ENCODE measurements at places on chromosomes 16 and 17.

DNA sequence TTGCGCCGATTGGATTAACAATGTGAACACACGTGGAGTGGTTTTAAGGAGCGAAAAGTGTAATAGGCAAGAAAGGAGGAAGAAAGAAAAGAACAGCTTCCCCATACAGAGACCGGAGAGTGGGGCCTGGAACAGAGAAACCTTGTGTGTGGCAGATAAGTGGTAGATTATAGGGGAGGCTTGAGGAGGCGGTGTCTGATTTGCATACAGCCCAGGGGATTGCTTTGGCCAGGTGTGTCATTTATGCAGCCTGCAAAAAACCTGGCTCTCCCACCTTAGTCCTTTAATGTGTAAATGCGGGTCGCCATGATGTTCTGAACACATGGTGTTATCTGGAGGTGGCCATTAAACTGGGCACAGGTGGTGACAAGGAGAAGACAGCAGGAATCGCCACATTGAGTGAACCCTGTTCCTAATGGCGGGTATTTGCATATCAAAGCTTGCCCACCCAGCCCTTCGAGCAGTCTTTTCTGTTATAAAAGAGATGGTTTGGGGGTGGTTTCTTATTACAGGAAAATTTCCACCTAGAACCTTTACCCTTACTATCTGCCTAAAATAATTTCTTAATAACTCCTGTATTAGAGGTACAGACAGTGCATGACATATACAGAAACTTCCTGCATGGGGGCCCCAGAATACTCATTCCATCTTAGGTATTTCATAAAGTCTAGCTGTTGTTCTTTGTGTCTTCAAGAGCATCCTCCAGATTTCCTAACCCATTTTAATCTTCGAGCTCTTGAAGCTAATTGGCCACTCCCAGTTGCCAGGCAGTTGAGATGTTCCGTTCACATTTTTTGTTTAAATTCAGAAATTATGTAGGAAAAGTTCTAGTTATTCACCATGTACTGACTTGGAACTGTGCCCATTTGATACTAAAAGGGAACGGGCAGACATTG is 292.5 kb downstream of the RBFOX1 start:
- DNase-seq = no peak

- DNase-seq = no peak
Measured at GRCh38 chr16:48611329-48612137, 1.6 kb upstream of the N4BP1 start.

- DNase-seq = no peak
Measured at GRCh38 chr16:88700636-88701482, 5.3 kb downstream of the RNF166 start.

DNA sequence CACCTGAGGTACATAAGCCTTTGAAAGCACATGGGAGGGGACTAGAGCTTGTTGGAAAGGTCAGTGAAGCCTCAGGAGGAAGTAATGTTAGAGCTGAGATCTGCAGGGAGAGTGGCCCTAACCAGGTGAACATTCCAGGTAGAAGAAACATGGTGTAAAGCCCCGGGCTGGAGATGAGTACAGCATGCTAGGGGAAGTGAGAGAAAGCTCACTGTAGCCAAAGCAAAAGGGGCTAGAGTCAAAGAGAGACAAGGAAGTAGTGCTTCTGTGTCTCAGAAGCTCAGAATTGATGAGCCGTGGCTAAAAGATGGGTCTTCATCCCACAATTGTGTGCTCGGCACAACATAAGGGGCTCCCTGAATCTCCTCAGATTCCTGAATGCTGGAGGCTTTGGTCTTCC is 481.8 kb downstream of the XYLT1 start:
- no peak for DNase-seq

DNA sequence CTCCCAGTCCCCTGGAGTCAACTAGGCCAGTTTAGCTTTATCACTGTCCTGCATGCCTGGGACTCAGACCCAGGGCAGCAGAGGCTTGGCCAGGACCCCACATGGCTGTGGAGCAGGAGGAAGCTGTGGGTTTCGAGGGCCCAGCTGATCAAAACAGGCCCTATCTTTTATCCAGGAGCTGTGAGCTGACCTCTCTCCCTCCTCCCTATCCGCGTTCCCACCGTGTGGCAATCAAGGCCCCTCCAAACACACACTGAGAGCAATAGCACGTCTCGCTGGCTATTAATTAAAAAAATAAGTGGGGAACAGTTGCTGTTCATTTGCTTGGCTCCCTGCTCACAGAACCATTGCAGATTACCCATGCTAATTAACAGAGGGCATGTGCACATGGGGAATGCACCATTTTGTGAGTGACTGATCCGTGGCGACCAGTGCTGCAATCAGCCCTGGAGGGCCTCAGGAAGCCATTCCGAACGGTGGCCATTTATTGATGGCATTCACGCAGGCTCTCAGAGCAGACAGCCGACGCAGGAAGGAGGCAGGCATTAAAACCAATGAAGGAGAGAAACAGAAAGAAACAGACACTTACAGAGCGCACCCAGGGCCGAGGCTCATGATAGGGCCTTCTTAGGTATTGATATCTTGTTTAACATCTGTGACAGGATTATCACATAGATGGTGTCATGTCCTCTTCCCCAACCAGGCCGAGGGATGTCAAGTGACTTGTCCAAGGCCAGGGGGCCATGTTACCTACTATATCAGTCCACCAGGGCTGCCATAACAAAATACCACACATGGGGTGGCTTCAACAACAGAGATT is 157.1 kb downstream of the KATNIP start:
- no peak for DNase-seq

DNA sequence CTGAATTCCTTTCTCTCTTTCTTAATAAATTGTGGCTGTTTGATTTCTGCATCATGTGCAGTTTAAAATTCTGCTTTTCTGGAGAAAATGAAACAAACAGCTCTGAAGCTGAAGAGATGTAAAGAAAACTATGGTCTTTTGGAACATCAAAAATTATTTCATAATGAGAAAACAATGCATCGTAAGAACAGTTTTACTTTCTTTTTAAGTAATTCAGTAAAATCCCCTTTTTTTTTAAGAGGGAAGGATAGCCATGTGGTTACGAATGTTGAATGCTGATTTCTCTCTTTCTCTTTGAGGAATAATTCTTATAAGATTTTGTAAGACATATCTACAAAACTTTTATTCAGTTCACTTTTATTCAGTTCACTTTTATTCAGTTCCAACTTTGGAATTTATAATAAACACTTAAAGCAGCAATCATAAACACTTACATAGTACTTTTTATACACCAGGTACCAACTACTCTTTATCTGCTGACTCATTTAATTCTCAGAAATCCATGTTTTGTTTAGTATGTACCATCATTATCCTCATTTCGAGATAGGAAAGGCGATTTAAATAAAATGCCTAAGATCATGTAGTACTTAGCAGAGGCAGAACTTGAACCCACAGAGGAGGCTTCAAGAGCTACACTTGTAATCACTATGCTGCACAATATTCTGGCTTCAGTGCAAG is 26.6 kb downstream of the CNTNAP4 start:
- no peak for DNase-seq

- DNase-seq = peak; percentile 85
Measured at GRCh38 chr17:76240461-76241203, at the start of gene RNF157. Gene RNF157 (minus strand): TSS chr17:76240493. CDS start chr17:76240240, 253 bp downstream.

- DNase-seq = peak; percentile 21
Measured at GRCh38 chr16:27401768-27402568, at the start of gene IL21R. Gene IL21R (plus strand): TSS chr16:27402174. CDS start chr16:27430072, 27,898 bp downstream.

DNA sequence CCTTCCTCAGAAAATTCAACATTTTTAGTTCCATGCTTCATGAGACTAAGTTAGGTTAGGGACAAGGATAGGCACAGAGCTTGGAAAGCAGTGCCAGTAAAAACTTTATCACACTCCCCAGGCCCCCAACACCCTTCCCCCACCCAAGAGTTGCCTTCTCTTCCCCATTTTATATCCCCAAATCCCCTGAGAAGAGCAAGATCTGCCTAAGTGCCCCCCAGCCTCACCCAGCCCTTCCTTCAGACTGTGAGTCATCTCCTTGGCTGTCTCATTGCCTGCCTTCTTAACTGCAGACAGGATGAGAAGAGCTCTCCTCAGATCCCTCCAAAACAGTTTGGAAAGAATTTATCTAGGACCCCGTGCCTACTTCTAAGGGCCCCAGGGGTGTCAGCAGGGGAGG is 55.8 kb downstream of the NEUROD2 start:
- DNase-seq = no peak

- no peak for DNase-seq
Measured at GRCh38 chr16:86199871-86200695, 301.1 kb downstream of the IRF8 start.

- no peak for DNase-seq
Measured at GRCh38 chr16:25108054-25108453, 3.5 kb upstream of the LCMT1 start.

GRCh38 chr17:77610518-77610893 is 348.0 kb upstream of the TNRC6C start:
- no peak for DNase-seq

- DNase-seq = no peak
Measured at GRCh38 chr17:5138616-5139457, 23.0 kb downstream of the USP6 start.

GRCh38 chr17:65975878-65976277 is 216.1 kb downstream of the CEP112 start:
- DNase-seq = no peak

- DNase-seq = no peak
Measured at GRCh38 chr16:73418691-73419090, 370.8 kb upstream of the ZFHX3 start.

DNA sequence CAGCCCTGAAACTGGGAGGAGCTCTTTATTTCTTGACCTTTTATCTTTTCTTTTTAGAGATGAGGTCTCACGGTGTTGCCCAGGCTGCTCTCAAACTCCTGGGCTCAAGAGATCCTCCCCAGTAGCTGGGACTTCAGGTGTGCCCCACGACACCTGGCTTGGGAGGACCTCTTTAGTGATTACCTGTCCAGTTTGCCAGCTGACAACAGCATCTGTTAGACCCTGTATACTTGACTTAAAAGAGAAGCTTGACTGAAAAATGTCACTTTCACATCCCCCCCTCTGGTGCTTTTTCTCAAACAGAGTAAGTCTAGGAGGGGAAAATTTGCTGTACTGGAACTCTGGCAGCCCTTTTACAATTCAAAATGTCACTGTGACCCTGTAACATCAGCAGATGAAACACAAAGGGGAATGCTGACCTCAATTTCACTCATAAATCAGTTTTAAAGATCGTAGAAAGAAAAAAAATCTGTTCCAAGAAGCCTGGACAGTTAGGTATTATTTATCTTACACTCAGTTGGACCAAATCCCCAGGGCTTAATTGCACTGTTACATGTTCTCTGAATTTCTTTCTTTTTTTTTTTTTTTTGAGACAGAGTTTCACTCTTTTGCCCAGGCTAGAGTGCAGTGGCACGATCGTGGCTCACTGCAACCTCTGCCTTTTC is 1.8 kb upstream of the ERN1 start:
- no peak for DNase-seq

- DNase-seq = no peak
Measured at GRCh38 chr17:80416940-80417293, 1.9 kb downstream of the ENDOV start.

GRCh38 chr17:82281502-82282238 is 8.2 kb upstream of the CSNK1D start:
- DNase-seq = no peak

DNA sequence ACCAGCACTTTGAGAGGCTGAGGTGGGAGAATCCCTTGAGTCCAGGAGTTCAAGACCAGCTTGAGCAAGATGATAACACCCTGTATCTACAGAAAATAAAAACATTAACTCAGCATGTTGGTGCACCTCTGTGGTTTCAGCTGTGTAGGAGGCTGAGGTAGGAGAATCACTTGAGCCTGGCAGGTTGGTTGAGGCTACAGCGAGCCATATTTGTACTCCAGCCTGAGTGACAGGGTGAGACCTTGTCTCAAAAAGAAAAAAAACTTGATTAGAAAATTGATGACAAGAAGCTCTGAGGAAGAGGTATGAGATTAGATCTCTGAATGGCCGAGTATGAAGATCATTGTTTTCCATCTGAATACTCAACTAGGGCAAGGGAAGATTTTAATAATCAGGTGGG is 31.0 kb downstream of the SCPEP1 start:
- no peak for DNase-seq

- DNase-seq = no peak
Measured at GRCh38 chr16:69928856-69929400, 22.2 kb upstream of the CLEC18A start.

GRCh38 chr17:48237456-48237855 is 129.9 kb downstream of the SNX11 start:
- no peak for DNase-seq

GRCh38 chr17:47700471-47701449 is 6.8 kb downstream of the TBKBP1 start:
- no peak for DNase-seq

- no peak for DNase-seq
Measured at GRCh38 chr17:60079401-60080243, 901 bp upstream of the HEATR6 start.

- no peak for DNase-seq
Measured at GRCh38 chr17:81092518-81093095, 57.7 kb downstream of the BAIAP2 start.

DNA sequence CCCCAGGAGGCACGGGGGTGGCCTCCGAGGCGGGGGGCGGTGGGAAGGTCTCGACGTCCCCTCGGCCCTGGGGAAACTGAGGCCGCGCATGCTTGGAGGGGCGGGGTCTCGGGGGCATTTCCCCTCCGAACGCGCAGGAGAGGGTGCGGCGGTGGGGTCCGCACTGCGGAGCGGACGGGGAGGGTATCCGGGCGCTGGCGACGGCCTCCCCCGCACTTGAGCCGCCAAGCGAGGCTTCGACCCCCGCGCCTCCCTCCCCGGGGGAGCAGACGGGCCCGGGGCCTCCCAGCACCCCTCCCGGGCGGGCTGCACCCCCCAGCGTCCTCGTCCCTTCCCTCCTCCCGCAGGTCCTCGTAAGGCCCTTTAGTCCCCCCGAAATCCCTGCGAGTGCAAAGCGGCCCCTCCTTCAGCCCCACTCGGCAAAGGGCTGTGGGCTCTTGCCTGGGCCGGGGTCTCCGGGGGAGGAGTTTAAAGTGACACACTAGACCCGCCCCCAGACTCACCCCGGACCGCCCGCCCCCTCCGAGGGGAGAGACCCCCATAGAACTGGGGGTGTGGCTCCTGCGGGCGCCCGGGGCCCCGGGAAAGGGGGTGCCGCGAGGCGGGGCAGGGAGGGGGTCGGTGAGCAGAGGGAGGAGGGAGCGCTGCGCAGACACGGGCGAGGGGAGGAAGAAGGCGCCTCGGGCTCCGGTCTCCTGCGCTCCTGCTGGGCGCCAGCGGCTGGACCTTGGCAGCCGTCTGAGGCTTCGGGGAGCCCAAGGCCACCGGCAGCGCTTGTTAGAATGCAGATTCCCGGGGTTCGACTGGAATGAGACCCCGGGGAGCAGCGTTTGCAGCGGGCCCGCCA is 632 bp downstream of the BAIAP3 start:
- DNase-seq = no peak

- peak; percentile 19 for DNase-seq
Measured at GRCh38 chr16:28218109-28218508, 6.3 kb upstream of the XPO6 start.

GRCh38 chr16:14057878-14058382 is 13.2 kb upstream of the MRTFB start:
- DNase-seq = no peak

GRCh38 chr17:4607773-4608187 is 23.5 kb downstream of the SMTNL2 start:
- DNase-seq = no peak

GRCh38 chr17:64503341-64503740 is 2.7 kb downstream of the DDX5 start:
- DNase-seq = no peak
